ENCODE measurements at places on chromosomes 1 and 21. TPM values are rescaled to one million over a fixed set of nuclear protein-coding genes. Genes with fewer than 3 reads are reported as not detected.
A peak's percentile ranks its signal among the peaks of the same experiment; 100 is the strongest.

Gene BSND
- total RNA-seq, result not detected

DNA sequence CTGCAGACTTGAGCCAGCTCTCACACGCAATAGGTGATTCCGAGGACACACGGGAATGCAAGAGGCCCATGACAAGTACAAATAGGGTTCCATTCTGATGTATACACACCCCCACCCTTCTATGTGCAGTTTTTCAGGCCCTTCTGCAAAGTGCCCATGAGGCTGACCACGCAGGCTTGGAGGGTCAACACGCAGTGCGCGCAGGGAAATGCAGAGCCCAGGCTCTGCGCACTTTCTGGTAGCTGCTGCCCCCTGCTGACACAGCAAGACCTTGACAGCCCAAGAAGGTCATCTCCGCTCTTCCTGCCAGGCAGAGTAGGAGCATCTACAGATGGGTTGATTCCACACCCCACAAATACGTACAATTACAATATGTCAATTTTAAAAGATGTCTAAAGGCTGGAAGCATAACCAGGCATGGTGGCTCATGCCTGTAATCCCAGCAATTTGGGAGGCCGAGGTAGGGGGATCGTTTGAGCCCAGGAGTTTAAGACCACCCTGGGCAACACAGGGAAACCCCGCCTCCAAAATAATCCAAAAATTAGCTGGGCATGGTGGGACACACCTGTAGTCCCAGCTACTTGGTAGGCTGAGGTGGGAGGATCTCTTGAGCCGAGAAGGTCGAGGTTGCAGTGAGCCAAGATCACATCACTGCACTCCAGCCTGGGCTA is 18.5 kb downstream of the SH3BP5L start:
- DNase-seq, result peak; percentile 51

GRCh38 chr1:107926436-107927080 is 38.4 kb downstream of the VAV3 start:
- no peak for DNase-seq

DNA sequence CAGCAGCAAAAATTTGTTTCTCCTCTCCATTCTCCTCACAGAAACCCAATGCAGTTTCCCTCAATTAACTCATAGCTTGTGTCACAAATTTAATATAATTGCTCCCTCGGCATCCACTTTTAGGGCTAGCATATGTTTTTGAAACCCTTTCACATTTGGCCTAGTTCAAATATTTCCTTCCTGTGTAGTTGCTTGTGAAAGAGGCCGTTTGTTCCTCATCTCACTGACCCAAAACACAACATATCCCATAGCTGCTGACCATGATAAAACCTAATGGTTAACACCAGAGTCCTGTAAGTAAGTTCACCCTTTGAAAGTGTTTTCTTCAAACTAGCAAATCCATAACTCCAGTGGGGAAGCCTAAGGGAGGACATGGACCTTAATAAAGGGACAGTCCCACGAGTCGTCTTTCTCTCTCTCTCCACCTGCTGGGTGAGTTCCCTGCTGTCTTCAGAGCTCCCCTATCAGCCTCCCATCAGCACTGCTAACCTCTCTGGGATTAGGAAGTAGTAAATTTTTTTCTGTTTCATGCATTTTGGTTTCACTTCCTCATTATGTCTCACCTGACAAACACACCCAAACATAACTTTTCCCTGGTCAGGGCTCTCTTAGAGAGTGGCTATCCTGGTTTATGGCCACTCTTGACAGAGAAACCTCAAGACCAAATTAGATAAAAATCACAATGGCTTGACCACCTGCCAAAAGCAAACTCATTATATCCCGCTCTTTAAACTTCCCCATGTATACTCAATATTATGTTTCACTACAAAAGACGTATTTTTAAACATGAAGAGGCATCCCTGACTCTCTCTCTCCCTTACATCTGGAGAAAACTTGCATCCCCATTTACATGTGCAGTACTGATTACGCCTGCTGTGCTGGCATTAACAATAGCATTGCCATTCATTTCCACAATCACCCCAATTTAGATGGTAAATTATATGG is 177.7 kb upstream of the HP1BP3 start:
- DNase-seq, result peak; percentile 35

DNA sequence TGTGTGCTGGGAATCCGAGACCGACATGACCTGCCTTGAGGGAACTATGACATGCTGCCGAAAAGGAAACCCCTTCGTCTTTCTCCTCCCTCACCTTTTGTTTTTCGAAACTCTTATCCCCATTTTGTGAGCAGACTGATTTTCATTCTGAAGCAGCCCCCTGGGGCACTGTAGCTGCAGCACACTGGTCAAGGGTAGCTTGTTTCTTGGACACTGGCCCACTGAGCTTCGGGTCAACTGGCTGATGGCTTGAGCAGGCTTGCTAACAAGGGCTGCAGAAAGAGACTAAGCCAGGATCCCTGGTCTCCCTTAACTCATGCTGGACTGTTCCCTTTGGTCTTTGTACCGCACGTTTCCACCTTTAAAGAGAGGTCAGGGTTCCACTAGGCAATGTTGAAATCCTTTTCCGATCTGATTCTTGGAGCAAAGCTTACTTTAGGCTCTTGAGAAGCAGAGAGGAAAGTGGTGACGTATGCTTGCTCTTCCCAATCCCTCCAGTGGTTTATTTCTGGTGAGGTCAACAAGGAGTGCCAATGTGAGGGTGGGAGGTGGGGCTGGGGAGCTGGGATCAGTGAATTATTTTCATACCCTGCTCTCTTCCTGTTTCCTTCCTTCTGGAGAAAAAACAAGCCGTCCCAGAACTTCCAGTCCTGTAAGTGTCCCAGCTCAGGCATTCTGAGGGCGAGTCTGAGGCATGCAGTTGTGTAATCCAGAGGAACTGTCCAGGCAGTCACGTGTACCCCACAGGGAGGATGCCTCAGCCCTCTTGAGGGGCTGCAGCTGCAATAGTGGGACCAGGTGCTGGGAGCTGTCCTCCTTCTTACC is 7.6 kb downstream of the CYP4B1 start:
- DNase-seq, result peak; percentile 2

DNA sequence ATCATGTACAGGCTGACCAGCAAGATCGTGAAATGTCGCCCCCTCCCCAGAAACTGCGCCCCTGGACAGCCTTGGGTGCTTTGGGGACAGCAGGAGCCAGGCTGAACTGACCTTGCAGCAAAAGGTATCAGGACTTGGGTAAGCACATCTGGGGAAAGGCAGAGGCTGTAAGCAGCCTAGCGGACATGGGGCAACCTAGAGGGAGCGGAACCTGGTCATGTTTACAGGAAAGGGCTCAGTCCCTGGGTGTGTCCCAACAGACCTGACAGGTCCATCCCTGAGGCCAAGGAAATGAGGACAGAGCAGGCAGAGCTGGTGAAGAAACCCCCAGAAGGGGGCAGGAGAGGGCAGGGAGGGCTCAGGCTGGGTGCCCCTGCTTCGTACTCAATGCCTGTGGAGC is 3.1 kb upstream of the S100A8 start:
- DNase-seq, result no peak
